Activated naive CD8-positive, alpha-beta T cell treated with anti-CD3 and anti-CD28 coated beads, Interleukin-2, amount 10 ng/mL, durations not matched to agents 7 days and 5 days (primary cell): ENCODE measurements at places on chromosomes 3 and 15. TPM values are rescaled to one million over a fixed set of nuclear protein-coding genes. Genes with fewer than 3 reads are reported as not detected.

The FRMD4B gene
- 8.3 TPM for total RNA-seq

The CDCP1 gene
- 8.7 TPM for total RNA-seq

DNA sequence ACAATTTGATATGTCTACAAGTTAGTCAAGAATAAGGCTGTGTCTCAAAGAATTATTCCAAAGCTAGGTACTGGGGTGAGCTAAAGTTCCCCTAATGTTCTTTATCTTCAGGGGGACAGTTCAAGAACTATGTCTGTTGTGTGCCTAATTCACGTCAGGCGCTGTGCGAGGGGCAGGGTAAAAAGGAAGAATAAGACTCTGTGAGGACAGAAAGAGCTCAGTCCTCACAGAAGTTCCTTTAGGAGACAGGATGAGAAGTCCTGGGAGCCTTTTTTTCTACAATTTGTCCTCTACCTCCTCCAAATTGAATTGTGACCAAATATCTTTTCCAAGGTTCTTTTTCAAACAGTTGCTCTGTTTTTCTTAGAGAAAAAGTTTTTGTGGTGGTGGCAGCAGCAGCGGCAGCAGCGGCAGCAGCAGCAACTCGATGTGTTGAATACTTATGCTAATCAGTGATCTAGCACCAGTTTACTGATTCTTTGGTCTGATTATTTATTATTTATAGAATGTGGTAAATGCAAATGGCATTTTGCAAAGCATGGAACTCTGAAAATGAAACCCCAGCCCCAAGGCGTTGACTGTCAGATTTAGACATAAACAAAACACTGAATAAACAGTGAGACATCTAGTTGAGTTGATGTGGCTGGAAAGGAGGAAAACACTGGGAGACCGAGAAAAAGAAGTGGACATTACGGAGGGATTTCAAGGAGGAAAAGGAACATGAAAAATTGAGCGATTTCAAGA is 88.6 kb downstream of the GTPBP8 start:
- no peak for DNase-seq

The PARL gene
- total RNA-seq, result 37.4 TPM

DNA sequence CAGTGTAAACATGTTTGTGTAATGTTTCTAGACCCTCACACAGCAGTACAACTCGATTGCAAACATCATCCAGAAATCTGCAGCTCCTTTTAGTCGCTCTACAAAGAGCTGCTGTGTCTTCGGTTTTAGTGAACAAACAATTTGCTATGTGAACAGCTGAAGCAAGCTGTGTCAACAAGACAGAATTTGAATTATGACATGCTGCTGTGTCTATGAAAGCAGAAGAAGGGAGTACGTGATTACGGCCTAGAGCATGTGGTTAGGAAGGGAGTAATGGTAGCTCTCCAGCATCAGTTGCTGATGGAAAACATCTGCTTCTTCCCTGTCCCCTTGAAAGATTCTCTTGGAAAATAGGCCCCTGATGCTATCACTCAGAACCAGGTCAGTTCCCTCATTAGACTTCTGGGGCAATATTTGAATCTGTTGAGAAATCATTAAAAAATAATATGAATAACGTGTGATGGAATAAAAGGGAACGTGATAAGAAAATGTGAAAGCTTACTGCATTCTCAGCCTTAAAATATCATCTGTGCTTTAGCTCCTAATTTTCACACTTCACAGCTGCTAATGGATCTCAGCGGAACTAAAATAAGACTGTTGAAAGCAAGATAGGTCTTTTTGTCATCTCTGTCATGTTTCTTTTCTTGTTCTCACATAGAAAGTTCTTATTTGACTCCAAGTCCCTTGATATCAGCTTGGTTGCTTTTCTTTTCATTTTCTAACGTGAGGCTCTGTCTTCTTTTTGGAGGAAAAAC is 891.5 kb downstream of the ROBO2 start:
- no peak for DNase-seq

- DNase-seq, result no peak
Observed at GRCh38 chr3:13462125-13462629, 17.9 kb upstream of the HDAC11 start.

DNA sequence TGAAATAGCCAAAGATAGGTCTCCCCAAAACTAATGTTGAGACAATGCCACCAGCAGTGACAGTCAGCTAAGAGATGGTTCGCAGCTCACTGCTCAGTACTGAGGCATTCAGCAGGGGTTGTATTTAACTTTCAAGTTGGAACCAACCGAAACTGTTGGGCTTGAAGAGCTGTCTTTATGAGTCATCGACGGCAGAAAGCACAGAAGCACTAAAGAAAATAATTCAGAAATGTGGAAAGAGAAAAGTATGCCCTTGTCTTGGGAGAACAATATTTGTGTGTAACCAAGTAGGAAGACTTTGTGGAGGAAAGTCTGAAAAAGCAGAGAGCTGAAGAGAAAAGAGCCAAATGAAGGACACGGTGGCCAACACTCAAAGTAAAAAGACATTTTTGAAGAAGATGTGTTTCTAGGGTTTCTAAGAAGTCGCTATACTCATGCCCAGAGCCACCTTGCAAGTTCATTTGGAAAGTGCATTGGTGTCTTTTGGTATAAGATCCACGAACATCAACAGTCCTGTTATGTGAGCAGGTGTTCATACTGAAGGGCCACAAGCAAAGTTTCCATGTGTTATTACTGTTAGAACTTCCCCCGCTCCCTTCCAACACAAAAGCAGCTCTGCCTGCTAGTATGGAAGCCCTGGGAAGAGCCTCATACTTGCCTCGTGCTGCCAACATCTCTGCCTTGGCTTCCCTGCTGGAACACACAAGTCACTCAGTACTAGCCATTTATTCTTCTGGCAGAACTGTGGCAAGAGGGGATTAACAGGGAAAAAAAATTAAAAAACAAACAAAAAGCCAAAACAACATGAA is 4.1 kb upstream of the RARB start:
- no peak for DNase-seq

DNA sequence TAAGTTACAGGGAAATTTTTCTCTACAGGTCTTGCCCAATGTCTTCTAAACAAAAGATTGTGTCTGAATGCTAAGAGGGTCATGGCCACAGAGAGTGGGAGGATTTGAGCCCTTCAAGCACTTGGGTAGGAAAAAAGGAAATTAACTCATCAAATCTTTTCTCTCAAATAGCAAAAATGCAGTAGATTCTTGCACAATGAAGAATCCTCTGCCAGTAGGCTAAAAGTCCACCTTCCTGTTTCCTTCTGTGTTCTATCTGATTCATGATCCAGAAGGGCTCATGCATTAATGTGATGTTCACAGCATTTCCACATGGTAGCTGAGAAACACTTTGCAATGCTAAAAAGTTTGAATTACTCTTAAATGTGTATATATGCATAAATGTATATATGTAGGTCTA is 177.1 kb downstream of the CD47 start:
- DNase-seq, result no peak

DNA sequence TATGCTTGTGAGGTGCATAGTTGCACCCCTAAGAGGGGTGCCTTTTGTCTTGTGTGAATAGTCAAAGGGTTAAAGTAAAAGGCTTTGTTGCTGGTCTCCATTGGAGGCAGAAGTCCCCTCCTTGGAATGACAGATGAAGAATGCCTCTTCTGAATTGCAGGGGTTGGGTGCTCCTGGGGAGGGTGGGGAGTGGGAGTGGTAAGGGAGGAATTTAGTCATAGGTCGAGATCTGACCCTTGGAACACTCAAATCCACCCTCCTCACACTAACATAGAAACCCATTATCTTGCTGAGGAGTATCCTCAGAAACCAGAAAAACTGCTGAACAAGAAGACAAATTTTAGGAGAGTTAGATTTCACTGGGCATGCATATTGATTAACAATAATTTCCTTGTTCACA is 4.7 kb downstream of the CTXND1 start:
- DNase-seq, result no peak

GRCh38 chr15:100777821-100778220 is 101.8 kb upstream of the ALDH1A3 start:
- no peak for DNase-seq

The RETNLB gene
- not detected for total RNA-seq

- no peak for DNase-seq
Observed at GRCh38 chr3:167375478-167375877, 4.6 kb downstream of the ZBBX start.

GRCh38 chr3:109224333-109224732 is 87.8 kb downstream of the C3orf85 start:
- no peak for DNase-seq

DNA sequence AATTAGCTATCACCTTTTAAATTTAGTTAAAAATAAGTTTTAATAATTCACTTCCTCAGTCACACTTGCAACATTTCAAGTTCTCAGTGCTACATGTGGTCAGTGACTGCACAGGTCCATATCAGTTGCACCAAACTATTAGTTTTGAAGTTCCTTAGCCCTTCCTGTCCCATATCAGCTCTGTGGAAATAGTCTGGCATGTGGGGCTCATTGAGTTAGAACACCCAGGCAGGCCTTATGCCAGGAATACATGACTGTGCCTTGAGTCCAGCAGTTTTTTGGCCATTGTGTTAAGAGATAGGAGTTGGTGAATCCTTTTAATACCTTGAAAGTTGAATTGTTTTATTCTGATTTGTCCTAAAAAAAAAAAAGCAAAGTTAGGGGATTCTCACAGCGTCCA is 153.7 kb upstream of the BFSP2 start:
- DNase-seq, result no peak

The VEPH1 gene
- total RNA-seq, result not detected

DNA sequence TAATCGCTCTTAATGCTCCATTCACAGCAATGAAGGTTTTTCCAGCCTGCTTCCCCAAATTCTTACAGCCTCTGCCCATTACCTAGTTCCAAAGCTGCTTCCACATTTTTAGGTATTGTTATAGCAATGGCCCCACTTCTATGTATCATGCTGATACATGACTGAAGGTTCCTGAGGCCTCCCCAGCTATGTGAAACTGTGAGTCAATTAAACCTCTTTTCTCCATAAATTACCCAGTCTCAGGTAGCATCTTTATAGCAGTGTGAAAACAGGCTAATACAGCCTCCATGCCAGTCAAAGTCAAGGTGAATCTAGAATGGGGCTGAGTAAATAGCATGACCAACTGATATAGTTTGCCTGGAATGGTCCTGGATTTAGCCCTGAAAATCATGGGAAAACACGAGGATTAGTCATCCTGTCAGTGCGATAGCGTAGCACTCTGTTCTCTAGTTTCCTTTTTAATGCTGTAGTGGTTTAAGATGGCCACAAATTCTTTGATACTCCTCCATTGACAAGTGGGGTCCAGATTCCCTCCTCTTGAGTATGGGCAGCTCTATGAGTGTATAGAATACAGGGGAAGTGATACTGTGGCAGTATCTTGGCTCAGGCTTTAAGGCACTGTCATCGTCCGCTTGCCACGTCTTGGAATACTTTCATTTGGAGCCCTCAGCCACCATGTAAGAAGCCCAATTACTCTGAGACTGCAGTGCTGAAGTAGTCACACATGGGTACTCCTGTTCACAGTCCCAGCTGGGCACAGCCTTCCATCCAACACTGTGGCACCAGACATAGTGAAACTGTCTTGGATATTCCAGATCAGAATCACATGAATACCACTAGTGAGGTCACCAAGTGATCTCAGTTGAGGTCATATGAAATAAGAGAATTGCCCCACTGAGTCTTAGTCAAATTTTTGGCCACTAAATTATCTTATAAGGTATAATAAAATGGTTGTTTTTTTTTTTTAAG is 94.0 kb upstream of the PLCL2 start:
- no peak for DNase-seq

DNA sequence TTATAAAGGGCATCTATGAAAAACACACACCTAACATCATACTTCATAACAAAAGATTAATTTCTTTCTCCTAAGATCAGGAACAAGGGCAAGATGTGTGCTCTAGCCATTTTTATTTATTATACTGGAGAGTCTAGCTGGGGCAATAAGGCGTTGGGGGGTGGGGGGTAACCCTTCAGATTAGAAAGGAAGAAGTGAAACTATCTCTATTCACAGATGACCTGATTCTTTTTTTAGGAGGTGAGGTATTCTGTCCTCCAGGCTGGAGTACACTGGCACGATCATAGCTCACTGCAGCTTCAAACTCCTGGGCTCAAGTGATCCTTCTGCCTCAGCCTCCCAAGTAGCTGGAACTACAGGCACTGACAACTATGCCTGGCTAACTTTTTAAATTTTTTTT is 89.5 kb upstream of the MANF start:
- no peak for DNase-seq

The MRPS25 gene
- 59.3 TPM for total RNA-seq

GRCh38 chr3:9111417-9111816 is 138.0 kb downstream of the SRGAP3 start:
- no peak for DNase-seq

DNA sequence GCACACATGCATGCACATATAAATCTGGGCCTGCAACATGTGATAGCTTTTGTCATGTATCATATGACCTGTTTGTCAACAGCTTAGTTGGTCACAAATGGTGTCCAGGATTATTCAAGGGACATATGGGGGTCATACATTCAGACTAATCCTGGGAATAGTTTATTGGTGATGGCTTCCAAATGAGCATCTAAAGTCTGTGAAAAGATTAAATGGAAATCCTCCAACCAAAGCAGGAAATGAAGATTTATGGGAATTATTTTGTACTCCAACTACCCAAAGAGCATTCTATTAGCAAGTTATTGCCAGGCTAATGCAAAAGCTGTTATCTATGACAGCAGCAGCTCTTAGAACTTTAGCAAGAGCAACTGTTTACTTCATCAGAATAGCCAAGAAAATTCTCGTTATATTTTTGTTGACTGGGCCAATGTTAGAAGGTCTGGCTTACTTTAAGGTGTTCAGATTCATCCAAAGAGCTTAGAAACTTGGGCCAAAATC is 7.1 kb downstream of the FSTL1 start:
- no peak for DNase-seq

The LINGO1 gene
- not detected for total RNA-seq

DNA sequence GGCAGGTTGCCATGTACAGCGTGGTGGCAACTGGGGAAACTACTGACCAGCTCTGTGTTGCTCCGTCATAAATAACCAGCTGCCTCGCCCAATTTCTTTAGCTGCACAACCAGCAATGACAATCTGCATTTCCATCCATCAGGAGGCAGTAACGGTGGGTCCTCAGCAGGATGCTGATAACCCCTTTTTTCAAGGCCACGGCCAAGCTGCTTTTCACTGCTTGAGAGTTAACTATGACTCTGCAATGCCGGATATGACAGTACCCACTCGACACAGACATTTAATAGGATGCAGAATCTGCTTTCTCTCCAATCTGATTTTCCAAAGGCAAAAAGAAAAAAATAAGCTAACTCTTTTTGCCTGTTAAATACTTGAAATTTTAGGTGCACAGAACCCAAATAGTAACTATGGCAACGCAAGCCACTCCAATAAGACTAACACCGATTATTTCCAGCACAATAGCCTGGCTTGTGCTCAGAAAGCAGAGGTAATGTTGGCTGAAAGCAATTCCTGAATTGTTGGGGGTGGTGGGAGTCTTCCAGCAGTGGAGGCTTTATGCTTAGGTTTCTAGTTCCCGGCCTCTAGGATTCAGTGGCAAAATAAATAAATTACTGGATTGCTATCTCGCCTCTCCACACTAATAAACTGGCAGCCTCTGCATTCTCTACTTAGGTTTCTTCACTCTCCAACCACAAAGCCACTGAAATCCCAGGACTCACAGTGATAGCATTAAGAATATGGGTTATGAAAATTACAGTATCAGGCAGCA is 31.2 kb upstream of the SRGAP3 start:
- no peak for DNase-seq
